Globus pallidus (tissue), 1 donor: ENCODE measurements at places on chromosomes 12 and 14.

DNA sequence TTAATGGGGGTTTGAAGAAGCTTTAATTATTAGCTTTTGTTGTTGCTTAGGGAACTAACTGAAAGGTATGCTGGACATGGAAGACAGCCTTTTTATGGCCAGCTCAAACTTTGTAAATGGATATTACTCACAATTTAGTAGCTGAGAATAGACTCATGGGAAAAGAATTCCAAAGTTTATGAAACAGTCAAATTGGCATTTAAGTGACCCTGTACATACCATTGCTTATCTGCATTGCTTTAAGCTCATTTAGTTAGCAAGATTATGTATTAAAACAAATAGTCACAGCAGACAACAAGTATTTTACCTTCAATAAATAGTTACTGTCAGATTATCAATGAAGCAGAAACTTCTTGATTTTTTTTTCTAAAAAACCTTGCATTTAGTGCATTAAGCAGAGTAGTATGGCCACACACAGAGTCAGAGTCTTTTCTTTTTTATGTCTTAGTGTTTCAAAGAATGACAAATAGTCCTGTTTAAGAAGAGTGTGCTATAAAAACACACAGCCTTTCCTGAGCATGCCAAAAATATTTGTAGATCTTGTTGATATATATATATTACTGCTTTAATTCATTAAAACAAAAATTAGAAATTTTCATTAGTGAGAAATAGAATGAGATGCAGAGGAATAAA, 102.2 kb downstream of the TTC6 start:
- DNase-seq, result no peak

DNA sequence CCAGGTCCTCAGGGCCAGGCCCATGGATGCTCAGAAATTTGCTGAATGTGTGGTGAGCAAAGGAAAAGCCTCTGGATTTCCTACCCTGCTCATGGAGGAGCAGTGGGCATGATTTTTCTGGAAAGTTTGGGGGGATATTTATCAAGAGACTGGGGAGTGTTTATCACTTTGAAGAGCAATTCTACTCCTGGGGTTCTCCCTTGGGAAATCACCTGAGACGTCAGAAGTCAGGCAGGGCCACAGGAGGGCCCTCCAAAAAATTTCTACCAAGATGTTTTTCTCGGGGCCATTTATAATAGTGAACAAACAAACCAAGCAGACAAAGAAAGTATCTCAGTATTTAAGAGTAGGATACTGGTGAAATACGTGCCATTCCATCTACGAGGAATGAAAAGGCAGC, 20.1 kb upstream of the EIF2B2 start:
- no peak for DNase-seq

- DNase-seq, result no peak
Measured at GRCh38 chr14:84343656-84344055, 1186.3 kb upstream of the FLRT2 start.

DNA sequence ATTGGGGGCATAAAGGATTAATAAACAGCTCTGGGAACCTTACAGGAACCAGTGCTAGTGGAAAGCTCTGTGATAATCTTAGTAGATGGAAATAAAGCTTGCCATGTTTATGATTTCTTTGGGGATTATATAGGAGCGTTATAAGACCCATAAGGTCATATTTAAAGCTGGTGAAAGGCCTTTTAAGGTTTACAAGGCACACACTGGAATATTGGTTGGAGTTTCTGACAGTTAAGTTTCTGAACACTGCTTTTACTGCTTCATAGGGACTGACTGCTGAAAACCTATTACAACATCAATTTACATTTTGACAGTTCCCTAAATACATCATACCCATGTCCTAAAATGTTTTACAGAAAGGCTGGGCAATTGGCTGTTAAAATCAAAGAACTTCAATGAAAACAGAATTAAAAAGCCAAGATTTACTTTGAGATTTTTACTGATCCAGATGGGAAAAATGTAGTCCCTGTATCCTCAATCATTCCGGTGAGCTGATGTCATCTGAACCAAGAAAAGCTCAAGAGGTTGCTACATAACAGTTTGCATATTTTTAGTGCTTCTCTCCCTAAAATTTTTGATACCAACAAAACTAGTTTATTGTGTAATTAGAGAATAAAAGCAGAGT, 153.7 kb upstream of the IGF1 start:
- no peak for DNase-seq

DNA sequence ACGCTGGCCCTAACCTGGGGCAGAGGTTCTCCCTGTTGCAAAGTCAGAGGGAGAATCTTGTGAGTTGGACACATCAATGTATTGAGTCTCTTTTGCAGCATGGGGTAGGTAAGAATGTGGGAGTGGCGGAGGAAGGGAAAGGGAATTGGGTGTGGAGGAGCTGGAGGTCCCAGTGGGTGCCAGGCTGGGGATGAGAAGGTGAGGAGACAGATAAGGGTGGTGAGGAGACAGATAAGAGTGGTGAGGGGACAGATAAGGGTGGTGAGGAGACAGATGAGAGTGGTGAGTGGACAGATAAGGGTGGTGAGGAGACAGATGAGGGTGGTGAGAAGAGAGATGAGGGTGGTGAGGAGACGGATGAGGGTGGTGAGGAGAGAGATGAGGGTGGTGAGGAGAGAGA, 72.9 kb upstream of the SFSWAP start:
- no peak for DNase-seq

GRCh38 chr12:81257947-81258551, 180.2 kb downstream of the ACSS3 start:
- DNase-seq, result peak; percentile 56

DNA sequence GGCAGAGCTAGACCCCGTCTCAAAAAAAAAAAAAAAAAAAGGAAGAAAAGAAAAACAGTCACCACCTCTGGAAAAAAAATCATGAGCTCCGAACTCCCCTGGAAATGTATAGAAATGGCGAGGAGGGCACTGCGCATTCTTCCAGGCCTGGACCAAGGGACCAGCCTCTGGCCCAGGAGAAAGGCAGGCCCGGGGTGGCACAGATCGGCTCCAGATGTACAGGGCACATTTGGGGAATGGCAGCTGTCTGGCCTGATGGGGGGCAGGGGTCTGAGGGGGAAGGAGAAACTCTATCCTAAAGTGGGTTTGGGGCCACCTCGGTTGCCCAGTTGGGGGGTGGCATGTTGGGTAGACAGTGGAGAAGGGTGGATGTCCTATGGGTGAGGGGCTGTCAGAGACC, 46.0 kb upstream of the EML1 start:
- no peak for DNase-seq

DNA sequence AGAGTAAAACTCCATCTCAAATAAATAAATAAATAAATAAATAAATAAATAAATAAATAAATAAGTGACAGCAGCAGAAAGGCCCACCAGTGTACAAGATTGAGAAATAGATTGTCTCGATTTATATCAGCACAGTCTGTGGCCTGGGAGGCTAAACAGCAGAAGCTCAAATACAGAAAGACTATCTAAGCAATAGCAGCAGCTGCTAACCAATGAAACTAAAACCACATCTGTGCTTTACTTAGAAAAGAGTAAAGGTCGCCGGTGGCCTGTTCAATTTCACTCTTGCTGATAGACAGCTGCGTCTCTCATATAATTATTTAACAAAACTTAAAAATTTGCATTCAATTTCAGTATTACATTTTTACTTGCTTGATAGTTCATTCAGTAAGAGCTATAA, 325.7 kb downstream of the CEP128 start:
- no peak for DNase-seq

DNA sequence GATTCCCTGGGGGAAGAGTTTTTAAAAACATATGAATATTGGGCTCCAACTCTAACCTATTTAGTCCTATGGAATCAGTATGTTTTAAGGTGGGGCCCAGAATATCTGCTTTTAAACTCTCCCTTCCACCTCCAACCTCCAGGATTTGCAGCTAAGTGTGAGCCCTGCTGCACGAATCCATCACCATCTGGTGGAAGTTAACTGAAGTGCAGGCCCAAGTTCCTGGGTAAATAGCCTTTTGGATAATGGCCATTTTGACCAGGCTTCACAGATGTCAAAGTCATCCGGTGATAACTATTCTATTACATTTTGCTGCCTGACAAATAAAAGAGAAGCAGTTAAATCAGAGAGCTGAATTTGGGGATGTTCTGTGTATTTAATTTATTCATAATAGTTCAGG, 58.1 kb upstream of the RMST start:
- DNase-seq, result peak; percentile 47

GRCh38 chr12:115308918-115309317, 624.9 kb upstream of the TBX3 start:
- no peak for DNase-seq

GRCh38 chr12:54796991-54797390, 57.3 kb upstream of the MUCL1 start:
- no peak for DNase-seq

DNA sequence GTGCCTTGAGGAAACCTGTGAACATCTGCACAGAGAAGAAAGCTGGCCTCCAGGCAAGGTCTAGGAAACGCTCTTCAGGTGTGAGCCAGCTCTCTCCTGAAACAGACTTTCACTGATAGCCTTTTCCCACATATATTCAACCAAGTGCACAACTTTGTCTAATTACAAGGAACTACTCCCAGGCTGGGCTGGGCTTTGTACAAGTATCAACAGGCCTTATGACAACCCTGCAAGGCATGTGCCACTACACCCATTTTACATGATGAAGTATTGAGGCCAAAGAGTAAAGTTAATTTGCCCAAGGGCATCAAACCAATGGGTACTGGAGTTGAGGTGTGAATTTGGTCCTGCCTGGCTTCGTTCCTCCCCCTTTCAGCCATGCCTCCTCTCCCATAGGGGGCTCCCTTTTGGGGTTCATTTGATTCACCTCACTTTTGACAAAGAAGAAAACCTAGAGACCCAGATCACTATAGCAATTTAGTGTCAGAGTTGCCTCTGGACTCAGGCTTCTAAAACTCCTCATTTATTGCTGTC, 2.1 kb downstream of the CSRP2 start:
- no peak for DNase-seq
